ENCODE measurements at places on chromosomes 7 and 10. TPM values are rescaled to one million over a fixed set of nuclear protein-coding genes. Genes with fewer than 3 reads are reported as not detected.
A peak's percentile ranks its signal among the peaks of the same experiment; 100 is the strongest.

AEBP1 gene
- 96.8 TPM for total RNA-seq

CPA2 gene
- total RNA-seq: 0.73 TPM

GNGT1 gene
- not detected for total RNA-seq

- no peak overlapping the region for H3K4me3 ChIP-seq
- DNase-seq: no peak
- H3K4me1 ChIP-seq: no peaks in the 10 kb centered on the region
- no peak overlapping the region for H3K27ac ChIP-seq
Observed at GRCh38 chr10:84715911-84716310, 387.5 kb downstream of the CCSER2 start.

DNA sequence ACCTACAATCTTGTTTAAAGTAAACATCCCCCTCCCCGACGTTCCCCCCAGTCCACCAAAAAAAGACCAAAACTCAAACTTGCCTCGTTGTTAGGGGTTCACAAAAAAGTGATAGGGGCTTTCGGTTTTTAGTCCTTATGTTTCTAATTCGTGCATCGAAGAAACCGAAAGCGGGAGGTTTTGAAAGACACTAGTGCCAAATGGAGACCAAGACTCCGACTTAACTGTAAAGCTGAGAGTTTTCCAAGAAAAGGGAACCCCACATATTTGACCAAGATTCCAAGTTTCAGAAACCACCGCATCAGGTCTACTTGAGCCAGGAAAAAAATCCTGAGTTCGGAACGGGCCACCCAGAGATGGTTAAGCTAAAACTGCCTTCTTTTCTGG is 534 bp downstream of the PSMA2 start:
- H3K27me3 ChIP-seq: no peaks in the 10 kb centered on the region
- peak overlapping the region; percentile 99 for H3K27ac ChIP-seq
- peak overlapping the region; percentile 100 for H3K4me3 ChIP-seq
- peaks cover 39% of the 10 kb centered on the region for H3K4me1 ChIP-seq
- peaks cover 2% of the 10 kb centered on the region for H3K36me3 ChIP-seq

DNA sequence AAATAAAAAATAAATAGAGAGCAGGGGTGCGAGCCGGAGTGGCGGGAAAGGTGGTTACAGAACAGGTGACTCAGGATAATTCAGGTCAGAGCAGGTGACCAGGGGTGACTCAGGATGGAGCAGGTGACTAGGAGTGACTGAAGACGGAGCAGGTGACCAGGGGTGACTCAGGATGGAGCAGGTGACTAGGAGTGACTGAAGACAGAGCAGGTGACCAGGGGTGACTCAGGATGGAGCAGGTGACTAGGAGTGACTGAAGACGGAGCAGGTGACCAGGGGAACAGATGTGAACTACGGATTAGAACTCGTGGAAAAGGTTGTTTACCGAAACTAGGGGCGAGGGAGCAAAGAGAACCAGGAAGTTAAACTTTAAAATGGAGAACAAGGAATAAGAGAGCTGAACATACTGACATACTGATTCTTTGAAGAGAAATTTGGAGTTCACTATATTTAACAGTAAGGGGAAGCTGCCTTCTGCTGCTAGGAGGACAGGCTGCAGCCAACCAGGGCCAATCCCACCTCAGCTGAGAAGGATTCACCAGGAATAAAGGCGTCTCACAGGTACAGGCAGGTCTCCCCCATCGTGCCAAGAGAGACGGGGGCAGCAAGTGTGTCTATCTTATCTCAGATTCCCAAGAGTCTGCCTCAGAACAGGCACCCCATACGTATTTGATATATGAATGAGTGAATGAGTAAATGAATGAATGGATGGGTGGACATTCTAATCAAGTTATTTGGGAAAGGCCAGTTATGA is 101.3 kb downstream of the CPXM2 start:
- no peak overlapping the region for H3K4me3 ChIP-seq
- H3K27me3 ChIP-seq: peaks cover 24% of the 10 kb centered on the region
- no peaks in the 10 kb centered on the region for H3K36me3 ChIP-seq
- no peak overlapping the region for H3K27ac ChIP-seq

DNA sequence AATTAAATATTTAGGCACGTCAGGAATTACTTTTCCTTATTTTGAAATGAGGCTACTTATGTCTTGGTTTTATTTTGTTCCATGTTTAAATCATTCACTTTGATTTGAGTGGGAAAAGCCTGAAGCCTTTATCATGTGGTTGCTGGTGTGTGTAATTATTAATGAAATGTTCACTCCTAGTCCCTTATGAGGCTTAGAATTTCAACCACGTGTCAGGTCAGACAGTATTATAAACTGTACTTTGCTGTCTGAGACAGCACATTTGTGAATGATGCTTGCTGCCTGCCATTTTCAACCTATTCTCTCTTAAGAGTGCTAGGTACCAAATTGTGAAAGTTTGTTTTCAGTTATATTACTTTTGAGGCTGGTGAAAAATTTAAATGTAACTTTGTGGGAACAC is 58.9 kb downstream of the COL17A1 start:
- no peak overlapping the region for H3K27ac ChIP-seq
- H3K4me3 ChIP-seq: no peak overlapping the region
- H3K4me1 ChIP-seq: peaks cover 2% of the 10 kb centered on the region
- DNase-seq: no peak
- H3K27me3 ChIP-seq: no peaks in the 10 kb centered on the region

GRCh38 chr10:91680487-91680886 is 47.6 kb upstream of the PPP1R3C start:
- no peak overlapping the region for H3K27ac ChIP-seq
- no peaks in the 10 kb centered on the region for H3K27me3 ChIP-seq
- peaks cover 2% of the 10 kb centered on the region for H3K4me1 ChIP-seq
- no peaks in the 10 kb centered on the region for H3K36me3 ChIP-seq
- DNase-seq: no peak
- H3K4me3 ChIP-seq: no peak overlapping the region

- H3K27me3 ChIP-seq: peaks cover 23% of the 10 kb centered on the region
- no peak for DNase-seq
- peak overlapping the region; percentile 15 for H3K4me3 ChIP-seq
Observed at GRCh38 chr10:75293446-75293820, 57.7 kb upstream of the COMTD1 start.

DNA sequence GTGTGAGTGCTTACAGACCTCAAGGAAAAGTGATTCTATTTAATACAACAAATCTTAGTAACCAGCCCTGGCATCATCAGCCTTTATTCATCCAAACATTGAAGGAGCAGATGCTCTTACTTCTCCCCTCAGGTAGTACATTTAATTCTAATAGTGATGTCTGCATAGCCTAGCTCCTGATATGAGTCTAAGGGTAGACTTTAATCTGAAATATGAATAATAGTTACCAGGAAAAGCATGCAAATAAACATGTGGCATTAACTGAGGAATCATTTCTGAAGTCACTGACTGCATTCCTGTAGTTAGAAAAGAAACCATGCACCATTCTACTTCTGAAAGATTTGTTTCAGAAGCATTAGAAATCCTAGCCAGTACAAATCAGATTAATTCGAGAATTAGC is 25.7 kb upstream of the LMBR1 start:
- no peak overlapping the region for H3K27ac ChIP-seq
- no peak overlapping the region for H3K4me3 ChIP-seq
- DNase-seq: no peak
- H3K27me3 ChIP-seq: peaks cover 3% of the 10 kb centered on the region
- H3K4me1 ChIP-seq: no peaks in the 10 kb centered on the region
- no peaks in the 10 kb centered on the region for H3K36me3 ChIP-seq
